ENCODE measurements at places on chromosomes 3 and 15.

DNA sequence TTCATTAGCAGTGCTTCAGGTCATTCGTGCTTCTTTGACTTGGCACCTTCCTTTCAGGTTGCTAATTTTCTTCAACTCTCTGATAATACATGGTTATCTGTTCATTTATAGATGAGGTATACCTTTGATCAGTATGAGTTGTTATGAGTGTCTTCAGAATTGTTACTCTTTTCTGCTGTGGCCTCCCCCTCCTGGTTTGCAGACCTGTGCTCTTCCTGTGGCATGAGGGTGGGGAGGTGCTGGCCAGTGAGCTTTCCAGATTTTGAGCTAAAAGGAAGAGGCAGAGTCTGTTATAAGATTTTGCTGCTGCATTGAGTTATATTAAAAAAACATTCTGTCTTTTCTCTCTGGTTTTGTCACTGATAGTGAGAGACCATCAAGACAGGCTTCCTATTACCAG is 30.8 kb upstream of the GOLGA6L9 start:
- no peak for DNase-seq

DNA sequence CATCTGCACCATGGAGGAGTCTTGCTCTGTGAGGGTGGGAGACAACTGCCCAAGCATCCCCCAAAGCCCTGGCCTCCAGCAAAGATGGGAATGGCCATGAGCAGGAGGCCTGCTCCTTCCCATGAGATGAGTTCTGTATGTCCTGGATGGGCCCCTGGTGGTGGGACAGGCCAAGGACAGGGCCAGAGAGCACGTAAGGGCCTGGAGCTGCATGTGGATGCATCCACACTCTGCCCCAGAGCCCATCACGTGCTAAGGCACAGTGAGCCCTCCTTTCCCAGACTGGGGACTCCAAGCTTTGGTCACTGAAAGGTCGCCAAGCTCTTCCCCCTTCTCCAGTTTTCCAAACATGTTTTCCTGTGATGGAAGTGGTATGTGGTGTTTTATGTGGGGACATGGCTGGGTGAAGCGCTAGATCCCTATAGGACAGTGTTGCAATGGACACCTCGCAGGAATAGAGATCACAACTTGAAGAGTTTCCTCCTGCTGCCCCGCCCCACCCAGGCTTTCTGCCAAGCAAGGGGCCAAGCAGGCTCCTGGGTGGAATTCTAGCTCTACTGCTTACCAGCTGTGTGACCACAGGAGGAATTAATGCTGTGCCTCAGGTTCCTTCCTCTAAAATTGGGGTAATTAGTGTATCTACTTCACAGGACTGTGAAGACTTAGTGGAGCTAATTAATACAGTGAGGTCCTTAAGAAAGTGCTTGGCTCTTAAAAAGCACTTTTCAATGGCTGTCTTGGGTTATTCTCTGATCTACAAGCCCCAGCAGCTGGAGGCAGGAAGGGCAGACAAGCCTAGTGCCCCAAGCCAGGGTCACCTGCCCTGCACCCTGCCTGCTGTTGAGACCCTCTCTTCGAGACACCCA is 106.4 kb upstream of the RPL32 start:
- no peak for DNase-seq

DNA sequence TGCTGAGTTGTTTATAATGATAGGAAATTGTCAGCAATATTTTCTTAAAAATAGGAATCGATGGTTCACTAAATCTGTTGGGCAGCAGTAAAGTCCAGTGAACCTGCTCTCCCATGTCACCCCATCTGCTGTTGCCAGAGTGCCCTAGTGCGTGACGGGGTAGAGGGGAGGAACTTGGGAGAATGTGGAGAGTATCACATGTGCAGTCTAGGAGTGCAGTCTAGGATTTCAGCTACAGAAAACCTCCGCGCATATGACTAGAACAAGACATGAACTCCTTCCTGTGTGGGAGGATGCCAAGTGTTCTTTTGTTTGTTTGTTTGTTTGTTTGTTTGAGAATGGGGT is 74.6 kb upstream of the ACAD9 start:
- DNase-seq: no peak

- no peak for DNase-seq
Observed at GRCh38 chr3:52023860-52024764, 28.4 kb upstream of the RPL29 start.

GRCh38 chr3:74562558-74563269 is 51.7 kb downstream of the CNTN3 start:
- DNase-seq: no peak

GRCh38 chr15:100671858-100672543 is 69.6 kb downstream of the ASB7 start:
- no peak for DNase-seq

DNA sequence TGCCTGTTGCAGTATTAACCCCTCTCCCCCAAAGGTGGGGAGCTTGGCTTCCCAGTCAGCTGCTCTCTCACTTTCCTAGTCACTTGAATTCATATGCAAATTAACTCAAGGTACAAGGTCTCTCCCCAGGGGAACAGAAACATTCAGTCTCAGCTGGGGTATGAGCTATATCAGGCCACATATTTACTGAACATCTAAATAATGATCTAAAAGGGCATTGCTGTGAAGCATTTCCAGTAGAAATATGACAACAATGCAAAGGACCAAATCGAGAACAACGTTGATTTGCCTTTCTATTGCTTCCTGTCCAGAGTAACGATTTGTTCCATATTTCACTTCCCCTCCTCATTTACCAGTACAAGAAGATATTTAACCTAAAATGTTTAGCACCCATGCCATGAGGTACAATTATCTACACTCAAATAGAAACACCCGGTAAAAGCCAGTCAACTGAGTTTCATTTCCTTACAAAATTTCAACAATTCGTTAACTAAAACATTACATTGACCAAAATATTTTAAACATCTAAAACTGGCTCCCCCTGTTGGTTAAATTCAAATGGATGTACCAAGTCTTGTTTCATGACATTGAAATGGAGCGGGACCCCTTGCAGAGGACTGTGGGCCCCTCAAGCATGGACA is 36.5 kb upstream of the KLHL6 start:
- DNase-seq: no peak

DNA sequence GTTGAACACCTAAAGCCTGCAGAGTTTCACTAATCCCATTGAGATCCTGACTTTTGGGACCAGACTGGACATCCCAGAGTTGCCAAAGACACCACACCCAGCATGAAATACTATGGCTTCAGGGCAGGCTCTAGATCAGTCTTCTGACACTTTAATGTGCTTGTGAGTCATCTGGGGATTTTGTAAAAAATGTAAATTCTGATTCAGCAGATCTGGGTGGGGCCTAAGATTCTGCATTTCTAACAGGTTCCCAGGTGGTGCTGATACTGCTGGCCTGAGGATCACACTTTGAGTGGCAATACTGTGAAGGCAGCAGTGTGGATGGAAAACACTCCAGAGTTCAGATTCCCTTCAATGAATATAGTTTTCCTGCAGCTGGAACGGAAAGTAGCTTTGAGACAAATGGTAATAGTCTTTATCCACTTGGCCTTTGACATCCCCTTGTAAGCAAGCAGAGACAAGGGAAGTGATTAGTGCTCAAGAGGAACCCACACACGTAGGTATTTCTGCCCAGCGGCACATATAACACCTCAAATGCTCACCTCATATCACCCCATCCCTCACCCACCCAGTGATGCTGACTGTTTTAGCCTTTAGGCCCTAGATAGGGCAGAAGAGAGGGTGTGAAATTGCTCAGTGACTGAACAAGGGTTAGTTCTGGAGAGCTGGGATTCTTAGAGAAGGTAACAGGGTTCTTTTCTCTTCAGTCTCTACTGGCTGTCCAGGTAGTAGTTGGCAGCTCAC is 51.5 kb upstream of the GSK3B start:
- no peak for DNase-seq

DNA sequence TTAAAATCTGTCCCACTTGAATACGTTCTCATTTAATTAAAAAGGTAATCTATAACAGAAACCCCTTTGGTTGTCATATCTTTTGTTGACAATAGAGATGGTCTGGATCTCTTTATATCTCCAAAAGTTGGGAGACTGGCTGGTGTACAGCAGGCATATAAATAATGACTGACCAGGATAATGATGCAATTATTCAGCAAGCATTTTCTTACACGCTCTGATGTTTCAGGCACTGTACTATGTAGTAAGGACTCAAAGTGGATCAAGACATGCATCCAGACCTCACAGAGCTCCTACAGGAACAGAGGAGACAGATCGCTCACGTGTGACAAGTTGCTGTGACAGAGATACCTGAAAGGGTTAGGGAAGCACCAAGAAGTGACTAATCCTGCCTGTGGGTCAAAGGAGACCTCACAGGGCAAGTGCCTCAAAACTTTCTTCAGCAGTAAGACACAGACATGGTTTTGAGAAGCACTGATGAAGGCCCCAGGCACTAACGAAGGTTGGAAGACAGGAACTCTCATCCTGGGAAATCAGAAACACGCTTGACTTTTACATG is 25.7 kb downstream of the VPS39 start:
- DNase-seq: no peak

DNA sequence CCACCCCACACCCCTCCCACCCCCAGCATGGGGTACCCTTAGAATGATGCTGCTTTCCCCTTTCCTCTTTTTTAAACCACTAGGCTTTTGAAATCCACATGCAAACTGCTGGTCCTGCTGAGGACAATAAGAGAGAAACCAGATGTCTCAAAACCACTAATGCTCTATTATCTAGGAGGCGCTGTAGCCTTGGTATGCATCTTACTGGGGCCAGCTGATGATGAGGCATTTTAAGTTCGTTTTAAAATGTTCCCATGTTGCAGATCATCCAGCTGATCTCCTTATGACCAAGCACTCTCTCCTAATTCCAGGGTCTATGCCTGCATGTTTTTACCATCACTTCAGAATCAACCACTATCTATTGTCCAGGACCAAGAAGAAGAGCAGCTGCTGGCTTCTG is 1.3 kb downstream of the NME9 start:
- no peak for DNase-seq

DNA sequence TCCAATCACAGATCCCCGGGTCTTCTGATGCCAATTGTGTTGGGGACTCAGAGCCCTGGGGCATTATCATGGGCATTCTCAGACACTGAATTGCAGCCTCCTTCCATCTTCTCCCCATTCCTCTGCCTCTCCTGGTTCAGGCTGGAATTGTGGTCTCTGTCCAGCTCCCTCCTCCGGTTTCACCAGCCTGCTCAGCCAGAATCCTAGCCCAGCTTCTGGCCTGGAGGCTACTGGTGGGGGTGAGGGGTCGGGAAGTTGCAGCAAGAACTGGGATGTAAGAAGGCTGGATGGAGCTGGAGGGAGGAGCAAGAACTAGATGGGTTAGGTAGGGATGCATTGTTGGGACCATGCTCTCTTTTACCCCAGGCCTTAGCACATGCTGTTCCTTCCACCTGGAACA is 53.5 kb downstream of the TLE3 start:
- DNase-seq: no peak

DNA sequence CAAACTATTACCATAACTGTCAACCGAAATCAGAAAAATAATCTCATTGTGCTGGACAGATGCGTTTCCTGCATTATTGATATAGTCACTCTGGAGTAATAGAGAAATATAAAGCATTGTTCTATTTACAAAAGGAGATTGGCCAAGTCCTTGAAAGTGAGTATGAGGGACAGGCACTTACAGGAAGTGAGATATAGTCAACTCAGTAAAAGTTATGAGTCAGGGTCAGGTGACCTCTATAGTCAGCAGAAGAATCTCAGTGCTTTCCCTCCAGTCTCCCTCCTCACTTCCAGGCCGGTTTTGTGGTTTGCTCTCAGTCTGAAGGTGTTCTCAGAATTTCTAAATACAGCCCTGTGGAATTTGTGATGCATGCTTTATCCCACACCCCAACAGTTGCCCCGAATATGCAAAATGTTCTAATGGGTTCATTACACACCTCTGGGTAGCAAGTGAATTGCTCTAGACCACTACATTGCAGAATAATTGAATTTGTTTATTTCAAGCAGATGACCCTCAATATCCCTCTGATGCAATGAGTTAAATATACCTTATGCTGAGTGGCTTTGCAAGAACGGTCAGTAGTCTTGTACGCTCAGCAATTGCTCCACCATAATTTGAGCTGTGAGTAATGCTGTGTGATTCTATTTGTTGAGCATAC is 787.7 kb downstream of the MCTP2 start:
- DNase-seq: no peak

- DNase-seq: no peak
Observed at GRCh38 chr3:195162033-195162669, 108.8 kb downstream of the XXYLT1 start.

GRCh38 chr3:5690904-5691532 is 503.5 kb downstream of the EDEM1 start:
- DNase-seq: no peak

DNA sequence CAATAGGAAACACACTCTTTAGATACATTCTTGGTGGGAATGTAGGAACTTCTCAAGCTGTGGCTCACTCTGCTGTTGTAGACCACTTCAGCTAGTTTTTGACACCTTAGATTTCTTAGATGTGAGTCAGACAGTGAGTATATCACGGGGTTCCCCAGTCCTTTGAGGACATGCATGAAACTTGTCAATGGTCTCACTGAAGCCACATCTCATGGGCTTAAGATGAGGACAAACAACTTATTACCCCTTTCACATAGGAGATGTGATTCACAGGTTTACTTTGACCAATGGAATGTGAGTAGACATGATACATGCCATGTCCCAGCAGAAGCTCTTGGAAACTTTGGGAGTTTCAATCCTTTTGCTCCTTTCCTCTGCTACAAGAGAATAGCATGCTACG is 325.5 kb downstream of the CHST2 start:
- DNase-seq: no peak

- DNase-seq: no peak
Observed at GRCh38 chr3:179716811-179717210, 64.0 kb downstream of the USP13 start.

DNA sequence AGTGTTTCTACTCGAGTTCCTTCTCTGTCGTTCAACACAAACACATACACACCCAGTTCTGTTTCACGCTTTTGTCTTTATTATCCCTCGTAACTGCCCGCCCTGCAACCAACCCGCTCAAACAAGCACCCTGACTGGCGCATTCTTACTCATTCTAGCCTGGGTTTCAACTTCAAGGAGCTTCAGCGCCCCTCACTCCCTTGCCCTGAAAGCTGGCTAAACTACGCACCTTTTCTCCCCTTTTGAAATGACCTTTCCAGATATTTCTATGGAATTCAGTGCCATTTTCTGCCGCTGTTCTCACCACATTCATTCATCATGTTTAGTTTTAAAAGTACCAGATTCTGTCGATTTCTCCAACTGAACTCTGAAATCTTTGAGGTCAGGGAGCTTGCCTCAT is 653 bp upstream of the MFSD1 start:
- peak; percentile 25 for DNase-seq

DNA sequence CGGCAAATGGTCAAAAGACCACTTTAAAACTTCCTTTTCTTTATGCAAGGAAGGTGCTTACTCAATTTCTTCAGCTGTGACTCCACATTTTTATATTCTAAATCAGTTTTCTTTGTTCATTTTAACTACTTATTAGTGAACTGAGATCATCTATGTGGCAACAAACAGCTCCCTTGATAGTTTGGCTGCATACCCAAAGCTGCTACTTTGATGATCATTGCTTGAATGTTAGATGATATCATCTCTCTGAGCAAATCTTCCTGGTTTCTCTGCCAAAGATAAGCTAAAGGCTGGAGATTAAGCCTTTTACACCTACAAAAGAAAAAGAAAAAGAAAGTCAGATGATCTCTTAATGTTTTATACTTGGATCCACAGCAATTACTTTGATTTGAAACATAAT is 95.5 kb downstream of the DPH6 start:
- no peak for DNase-seq

GRCh38 chr3:44931791-44932190 is 44.2 kb downstream of the ZDHHC3 start:
- no peak for DNase-seq

GRCh38 chr15:48940508-48940907 is 23.2 kb downstream of the SHC4 start:
- no peak for DNase-seq

Data from anterior cingulate cortex (tissue), 58 donors.